ENCODE measurements at places on chromosomes 7 and 10.
A peak's percentile ranks its signal among the peaks of the same experiment; 100 is the strongest.

DNA sequence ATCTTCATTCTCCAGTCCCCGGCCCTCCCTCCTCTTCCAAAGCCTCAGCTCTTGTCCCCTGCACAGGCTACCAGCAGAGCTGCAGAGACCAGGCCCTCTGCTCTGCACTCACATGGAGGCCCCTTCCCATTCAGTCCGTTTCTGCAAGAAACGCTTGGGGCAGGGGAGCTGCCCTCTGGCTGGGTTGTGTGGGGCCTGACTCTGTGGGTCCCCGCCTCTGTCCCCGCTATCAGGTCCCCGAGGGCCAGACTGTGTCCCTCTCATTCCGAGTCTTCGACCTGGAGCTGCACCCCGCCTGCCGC lies 1.5 kb downstream of the PCOLCE start:
- peak; percentile 28 for ATAC-seq

DNA sequence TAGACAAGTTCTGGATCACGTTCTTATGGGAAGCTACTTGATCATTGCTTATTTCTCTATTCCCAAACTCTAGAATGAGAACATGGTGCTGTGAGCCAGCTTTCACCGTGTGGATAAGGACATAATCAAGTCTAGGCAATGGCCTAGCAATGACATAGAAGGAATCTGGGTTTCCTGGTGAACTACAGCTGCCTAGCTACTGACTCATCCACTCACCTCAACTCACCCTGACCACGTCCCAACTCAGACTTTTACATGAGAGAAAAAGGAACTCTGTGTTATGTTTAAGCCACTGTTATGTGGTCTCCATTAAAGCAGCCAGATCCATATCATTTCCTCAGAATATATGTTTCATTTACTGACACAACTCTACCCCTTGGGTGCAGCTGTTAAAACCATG lies 18.8 kb upstream of the MET start:
- no peak for ATAC-seq

DNA sequence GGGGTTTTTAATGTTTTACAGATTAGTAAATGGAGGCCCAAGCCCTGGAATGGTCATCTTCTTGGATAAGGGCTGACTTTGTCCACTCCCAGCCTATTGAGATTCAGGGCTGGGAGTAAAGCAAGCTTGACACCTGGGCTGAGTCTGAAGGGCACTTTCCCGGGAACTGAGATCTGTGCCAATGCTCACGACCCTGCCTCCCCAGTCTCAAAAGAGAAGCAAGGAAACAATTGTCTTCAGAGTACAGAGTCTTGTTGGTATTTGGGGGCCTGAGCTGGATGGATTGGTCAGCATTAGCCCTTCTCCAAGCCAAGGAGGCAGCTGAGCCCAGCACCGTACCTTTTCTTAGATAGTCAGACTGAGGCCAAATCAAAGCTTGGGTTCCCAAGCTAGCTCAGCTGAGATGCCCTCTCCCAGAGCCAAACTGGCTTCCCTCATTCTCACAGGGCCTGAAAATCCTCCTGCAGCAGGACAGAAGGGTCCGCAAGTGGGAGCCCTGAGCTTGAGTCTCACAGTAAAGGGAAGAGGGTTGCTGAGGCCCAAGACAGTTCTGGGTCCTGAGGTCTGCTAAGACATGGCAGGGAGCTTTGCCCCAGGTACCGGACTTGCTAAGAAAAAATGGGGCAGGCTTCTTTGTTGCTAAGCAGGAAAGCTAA lies 3.7 kb downstream of the DDIT4 start:
- no peak for ATAC-seq

GRCh38 chr10:130750441-130750840 lies 561.1 kb downstream of the TCERG1L start:
- no peak for ATAC-seq

DNA sequence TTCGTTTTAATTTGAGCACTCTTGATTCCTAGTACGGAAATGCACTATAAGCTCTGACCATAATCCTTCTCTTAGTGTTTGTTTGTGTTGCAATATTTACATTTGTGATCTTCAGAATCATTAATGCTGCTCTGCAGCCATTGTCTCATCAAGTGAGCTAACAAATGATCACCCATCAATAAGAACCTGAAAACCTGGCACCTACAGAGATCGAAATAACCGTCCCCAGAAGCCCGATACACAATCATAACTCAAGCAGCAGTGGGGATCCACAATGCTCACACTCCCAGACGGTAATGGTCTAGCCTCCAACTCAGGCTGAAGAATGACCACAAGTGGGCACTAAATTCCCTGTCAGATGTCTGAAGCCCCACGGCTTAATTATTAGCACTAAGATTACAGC lies 156.0 kb upstream of the NFE2L3 start:
- no peak for ATAC-seq

GRCh38 chr7:22013711-22014110 lies 68.0 kb upstream of the CDCA7L start:
- no peak for ATAC-seq

GRCh38 chr7:94324380-94325121 lies 70.1 kb upstream of the COL1A2 start:
- ATAC-seq = no peak

DNA sequence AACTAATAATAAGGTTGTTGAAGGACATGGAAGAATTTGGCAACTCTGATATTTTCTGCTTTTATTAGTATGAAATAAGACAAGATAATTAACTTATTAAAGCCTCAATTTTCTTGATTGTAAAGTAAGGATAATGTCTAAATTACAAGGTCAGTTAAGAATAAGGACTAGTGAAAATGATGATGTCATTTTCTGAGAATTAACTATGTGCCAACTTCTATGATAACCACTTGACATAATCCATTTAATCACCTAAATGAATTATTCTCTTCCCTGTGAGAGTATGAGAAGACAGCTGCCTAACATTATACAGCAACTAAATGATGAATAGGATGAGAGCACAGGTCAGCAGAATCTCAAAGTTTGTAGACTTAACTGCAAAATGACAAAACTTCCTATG lies 1153.4 kb upstream of the POT1 start:
- no peak for ATAC-seq

DNA sequence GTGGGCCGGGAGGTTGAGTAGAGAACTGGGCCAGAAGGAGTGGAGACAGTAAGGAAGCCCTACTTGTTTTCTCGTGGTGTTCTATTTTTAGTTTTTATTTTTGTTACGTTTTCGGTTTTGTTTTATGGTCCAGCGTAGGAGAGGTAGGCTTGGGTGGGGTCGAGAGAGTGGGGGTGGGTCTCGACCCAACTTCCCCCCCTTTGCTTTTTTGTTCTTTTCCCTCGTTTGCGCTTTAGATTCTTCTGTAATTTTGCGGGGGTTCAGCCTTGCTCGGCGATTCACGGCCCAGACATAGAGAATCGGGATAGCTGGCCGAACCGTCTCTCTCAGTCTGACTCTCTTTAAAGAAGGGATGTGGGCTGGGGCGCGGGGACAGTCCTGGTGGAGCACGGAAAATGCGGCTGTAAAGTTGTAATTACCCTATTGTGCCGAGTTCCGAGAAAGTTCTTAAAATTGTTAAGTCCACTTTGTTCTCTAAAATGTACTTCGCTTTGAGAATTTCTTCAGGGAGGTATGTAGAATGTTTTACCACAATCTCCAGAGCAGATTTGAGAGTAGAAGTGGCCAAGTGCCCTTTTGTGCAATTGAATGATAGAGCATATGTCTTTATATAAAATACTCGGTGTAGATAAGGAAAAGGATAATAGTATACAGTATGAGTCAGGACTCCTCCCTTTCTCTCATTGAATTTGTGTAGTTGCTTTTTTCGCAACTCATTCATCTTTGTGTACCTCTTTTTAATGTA lies 816 bp downstream of the DMTF1 start:
- ATAC-seq = peak; percentile 1

- ATAC-seq = no peak
Observed at GRCh38 chr7:128799451-128799850, 7.7 kb downstream of the CCDC136 start.

DNA sequence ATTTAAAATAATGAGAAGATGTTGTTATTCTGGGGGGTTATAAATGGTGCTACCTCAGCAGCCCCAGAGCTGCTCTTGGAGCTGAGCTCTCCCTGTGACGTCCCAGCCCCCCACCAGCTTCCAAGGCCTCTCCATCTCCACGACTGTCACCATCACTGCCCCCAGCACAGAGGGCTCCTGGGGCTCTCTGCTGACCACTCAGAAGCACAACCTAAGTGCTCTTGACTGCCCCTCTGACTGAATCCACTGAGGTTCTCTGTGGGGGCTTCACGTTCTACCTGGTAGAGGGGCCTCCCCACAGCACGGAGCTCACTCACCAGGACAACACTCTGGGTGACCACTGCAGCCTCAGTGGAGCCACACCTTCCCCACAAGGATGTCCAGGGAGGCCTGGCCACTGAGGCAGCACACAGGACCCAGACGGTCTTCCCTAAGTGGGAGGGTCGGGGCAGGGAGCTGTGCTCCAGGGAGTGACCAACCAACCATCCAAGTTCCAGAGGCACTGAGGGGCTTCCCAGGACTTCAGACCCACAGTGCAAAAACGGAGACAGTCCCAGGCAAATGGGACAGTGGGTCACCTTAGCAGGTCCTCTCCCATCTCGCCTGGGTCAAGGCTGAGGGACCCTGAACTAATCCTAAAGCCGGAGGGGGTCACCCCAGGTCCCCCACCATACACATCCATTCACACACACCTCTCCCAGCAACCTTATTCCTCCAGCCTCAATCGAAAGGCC lies 121.0 kb upstream of the PPP2R2D start:
- ATAC-seq = no peak

DNA sequence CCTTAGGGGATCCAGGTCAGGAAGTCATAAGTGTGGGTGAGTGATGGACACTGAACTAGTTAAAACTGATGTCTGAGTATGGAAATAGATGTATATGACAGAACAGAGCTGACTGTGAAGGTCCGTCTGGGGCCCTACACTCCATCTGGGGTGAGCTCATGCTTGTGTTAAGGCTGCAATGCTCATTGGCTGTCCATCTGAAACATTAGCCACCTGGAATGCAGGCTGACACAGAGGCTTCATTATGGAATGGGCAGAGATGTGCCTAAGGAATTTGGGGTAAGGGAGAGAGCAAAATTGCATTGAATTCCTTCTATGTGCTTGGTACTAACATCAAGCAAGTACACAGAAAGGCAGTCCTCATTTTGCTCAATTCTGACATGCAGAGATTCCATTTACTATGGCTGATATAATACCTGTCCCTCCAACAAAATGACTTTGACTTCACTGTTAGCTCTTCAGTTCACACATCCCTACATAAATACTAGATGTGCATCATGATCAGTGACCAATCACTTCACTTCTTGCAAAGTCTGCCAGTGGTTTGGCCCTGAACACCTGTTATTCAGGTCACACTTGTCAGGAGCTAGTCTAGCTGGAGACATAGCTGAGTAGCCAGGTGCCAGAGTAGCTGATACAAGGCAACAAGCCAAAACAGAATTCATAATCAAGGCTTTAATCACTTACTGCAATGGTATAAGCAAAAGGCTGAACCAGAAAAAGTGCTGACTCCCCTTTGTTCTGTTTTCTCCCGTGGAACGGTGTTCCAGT lies 128.9 kb upstream of the VWC2 start:
- ATAC-seq = no peak

DNA sequence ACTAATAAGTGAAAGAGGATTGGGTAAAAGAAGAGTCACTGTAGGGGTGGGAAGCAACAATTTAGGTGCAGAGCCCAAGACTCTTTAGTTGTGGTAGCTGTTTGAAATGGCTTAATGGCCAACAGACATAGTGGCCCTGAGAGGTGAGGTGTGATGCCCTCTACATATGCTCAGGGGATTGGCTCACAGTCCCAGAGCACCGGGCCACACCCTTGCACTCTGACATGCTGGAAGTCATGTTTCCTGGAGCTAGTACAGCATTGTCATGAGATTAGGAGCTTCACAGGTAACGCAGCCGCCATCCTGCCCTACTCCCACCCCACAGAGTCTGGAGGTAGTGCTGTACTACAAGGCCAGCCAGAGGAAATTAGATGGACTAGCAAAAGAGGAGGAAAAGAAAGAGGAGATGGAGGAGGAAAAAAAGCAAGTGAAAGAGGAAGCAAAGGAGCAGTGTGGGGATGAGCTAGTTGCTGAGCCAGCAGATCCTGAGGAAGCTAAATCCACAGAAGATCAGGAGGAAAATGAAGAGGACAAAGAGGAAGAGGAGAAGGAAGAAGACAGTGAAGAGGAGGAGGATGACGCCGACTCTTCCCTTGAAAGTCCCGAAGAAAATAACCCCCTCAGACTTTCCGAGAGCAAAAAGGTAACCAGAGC lies 14.8 kb upstream of the FLNC start:
- no peak for ATAC-seq

DNA sequence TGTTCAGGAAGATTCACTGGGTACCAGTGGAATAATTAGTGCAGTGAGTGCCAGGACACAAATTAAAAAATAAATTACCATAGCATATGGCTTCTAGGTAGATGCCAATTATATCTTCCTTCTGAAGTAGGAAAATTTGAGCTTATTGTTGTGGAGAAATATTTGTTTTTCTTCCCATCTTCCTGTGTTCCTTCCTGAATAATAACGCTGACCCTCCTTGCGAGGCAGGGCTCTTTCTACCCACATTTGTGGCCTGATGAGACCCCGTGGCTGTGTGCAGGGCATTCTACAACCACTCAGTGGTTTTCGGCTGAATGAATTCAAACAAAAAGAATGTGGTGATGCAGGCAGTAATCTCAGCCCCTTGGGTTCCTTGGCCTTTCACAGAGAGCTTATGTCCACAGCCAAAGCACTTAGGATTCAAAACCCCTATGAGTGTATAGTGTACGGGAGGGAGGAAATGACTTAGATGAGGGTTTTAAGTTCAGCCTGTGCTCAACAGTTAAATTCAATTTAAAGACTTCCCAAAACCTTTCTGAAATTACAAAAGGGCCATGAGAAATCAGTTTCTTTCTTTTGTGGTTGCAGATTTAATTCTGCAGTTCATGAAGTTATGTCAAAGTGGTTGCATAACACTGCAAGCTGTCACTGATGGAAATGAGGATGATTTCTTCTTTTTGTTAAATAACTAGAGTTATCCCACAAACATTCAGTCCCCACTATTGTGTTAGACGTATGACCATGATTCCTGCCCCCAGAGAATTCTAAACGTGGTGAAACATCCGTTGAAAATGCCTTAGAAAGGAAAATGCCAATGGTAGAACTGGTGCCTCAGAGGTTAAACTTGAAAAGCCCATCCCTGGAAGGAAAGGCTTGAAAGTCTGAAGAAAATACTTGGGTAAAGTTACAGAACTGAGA lies 255.3 kb downstream of the FZD1 start:
- peak; percentile 64 for ATAC-seq

GRCh38 chr10:88489107-88489506 lies 94.0 kb downstream of the RNLS start:
- ATAC-seq = no peak

- ATAC-seq = no peak
Observed at GRCh38 chr7:26918241-26918640, 53.9 kb upstream of the SKAP2 start.

GRCh38 chr7:141208539-141208938 lies 134.7 kb downstream of the TMEM178B start:
- ATAC-seq = peak; percentile 57

DNA sequence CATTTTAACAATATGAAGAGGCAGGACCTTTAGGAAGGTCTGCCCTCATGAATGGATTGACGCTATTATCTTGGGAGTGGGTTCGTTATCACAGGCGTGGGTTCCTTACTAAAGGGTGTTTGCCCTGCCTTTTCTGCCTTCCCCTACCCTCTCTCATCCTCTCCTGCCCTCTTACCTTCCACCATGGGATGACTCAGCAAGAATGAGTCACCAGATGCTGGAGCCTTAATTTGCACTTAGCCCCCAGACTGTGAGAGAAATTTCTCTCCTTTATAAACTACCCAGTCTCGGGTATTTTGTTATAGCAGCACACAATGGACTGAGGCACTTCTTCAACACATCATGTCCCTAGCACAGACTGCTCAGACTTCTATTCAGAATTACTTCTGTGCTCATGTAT lies 31.4 kb upstream of the ZNF32 start:
- ATAC-seq = no peak

Data from motor neuron (in vitro differentiated cells).